ENCODE measurements at places on chromosomes 6 and 20.
A peak's percentile ranks its signal among the peaks of the same experiment; 100 is the strongest.

DNA sequence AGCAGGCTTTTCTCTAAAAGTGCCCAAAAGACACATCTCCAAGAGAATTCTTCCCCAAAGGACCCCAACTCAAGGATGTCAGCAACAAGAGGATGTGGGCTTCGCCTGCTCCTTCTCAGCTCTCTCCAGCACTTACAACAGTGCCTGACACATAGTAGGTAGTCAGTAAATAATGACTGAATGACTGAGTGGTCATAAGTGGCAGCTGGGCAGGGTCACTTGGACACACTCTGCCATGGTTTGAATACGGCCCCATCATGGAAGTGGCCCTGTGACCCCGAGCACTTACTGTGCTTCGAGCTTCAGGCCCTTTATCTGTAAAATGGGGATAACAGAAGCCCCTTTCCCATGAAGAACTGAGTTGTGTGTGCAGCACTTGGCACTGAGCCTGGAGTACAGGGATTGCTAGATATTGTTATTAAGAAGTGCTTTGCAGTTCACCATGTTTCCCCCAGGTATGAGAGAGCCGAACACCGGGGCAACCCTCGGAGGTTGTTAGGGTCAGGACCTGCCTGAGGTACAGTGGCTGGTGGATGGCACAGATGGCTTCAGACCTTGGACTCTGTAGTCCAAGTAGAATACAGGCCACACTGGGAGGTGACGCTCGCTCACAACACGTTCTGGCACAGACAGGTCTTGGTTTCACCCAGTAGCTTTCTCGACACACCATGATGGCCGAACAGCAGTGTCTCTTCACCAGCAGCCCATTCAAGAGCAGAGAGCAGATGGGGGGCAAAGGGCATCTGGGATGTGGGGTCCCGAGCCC lies 56.0 kb downstream of the NOL4L start:
- no peak for DNase-seq

- DNase-seq, result no peak
Observed at GRCh38 chr20:21017528-21018085, 88.6 kb downstream of the LINC00237 start.

DNA sequence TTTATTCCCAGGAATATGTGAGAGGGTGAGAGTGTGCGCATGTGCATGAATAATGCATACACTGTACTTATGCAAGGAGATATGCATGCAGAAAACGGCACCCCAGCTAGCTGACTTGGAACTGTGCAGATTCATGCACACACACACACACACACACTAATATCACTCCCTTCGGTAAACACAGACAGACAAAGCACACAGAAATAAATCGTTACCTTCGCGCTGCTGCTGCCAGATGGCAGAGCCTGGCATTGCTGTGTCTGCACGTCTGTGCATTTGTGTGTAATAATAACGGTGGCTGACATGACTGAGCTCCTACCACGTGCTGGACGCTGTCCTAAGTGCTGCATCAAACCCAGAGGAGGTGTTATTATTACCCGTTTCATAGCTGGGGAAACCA lies 36.8 kb downstream of the PREX1 start:
- no peak for DNase-seq

DNA sequence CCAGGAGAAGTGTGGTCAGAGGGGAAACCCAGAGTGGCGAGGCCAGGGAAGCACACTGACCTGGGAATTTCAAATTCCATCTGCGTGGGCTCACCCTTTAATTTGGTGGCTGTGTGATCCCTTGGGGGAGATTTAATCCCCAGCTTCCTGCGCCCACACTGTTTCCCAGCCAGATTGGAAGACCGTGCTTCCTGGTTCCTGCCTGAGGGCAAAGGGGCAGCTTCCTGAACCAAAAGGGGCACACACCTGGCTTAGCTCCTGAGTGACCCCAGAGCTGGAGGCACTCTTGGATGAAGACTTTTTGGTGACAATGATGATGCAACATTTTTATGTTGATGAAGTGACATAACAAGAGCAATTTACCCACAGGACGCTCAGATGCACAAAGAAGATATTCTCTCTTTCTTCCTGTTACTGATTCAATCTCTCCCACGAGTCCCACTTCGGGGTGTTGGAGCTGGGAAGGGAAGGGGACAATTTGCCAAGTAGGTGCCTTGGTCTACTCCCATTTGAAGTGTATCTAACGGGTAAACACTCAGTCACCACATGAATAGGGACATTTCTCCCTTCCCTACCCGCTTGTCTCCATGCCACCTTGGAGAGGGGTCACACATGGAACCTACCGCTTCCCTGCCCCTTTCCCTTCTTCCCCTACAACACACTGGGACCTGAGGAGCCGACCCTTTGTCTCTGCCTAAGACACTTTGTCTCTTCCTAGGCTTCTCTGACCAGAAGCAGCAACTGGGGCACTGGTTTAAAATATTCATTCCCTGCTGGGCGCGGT lies 28.6 kb upstream of the CDKN1A start:
- DNase-seq, result no peak

DNA sequence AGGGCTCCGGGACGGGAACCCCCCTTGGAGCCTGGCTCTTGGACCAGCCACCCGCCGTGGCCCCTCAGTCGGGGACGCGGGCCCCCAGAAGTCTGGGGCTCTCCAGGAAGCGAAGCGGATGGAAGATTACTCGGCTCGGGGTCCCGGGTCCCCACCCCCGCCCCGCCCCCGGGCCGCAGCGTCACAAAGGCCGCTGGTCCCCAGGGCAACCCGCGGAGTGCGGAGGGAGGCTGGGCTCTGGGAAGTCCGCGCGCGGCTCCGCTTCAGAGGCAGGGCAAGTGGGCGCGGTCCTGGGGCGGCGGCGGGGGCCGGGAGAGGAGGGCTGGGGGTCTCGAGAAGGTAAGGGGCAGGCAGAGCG lies at the start of gene FNDC11:
Gene FNDC11 (plus strand): TSS at position 227 of the 358 bp plus-strand sequence. CDS start 1,505 bp downstream, outside the sequence.
- no peak for DNase-seq

GRCh38 chr6:45002390-45003105 lies 325.6 kb upstream of the RUNX2 start:
- no peak for DNase-seq

GRCh38 chr20:37941332-37941731 lies 38.4 kb downstream of the VSTM2L start:
- DNase-seq, result no peak

DNA sequence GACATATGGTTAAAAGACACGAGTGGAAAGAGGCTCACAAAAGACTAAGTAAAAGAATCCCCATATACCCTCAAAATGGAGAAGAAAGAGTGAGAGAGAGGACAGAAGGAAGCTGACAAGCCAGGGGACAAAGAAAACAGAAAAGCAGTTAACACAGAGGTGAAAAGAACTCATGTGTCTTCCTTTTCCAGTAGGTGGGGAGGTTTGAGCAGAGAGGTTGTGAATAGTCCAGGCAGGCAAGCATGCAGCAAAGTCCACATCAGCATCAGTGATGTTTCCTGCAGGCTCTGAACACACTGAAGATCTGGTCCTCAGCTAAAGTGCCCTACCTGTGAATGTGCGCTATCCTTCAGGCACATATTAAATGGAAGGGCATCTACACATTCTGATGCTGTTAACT lies 196.5 kb upstream of the IRAK1BP1 start:
- DNase-seq, result no peak

DNA sequence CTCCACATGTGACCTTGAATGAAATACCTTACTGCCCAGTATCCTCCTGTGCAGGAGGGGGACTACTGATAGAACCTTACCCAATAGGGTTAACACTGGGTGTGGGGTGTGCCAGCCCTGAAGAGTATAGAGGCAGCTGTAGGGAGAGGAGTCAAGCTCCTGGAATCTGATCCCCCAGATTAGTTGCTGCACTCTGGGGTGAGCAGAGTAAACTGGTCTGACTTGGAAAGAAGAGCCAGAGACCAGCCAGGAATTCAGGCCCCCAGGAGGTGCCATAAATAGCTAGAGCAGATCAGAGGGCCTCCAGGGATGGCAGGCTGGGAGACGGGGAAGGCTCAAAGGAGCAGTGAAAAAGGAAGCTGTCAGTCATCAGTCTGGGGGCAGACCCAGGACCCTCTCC lies 3.5 kb upstream of the APOBEC2 start:
- no peak for DNase-seq

DNA sequence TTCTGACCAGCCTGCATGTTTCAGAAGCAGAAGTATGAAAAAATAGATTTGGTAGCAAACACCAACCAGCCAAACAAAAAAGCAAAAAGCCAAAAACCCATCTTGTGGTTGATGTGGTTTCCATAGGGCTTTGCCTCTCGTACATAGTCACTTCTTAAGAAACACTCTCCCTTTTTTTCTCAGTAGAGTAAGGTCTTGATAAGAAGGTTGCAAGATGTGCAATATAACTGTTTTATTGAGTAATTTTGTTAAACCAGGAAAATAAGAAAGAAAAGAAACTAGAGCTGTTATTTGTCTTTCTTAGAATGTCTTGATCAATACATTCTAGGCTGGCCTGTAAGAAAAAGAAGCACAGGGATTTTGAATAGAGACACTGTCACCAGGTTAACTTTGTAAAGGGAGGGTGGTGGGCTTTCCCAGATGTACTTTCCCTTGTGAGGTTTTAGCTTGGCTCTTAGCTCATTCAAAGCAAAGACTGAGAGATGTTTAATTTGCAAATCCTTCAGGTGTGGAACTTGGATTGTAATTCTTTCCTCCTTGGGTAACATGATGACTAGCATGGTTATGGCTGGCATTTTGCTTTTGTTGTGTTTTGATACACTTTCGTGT lies 49.7 kb downstream of the AKAP12 start:
- DNase-seq, result no peak

- no peak for DNase-seq
Observed at GRCh38 chr6:135909737-135910387, 58.4 kb downstream of the PDE7B start.

GRCh38 chr20:15544742-15545141 lies 1028.5 kb downstream of the KIF16B start:
- no peak for DNase-seq

GRCh38 chr6:152093711-152094110 lies 286.2 kb downstream of the ESR1 start:
- no peak for DNase-seq

- DNase-seq, result no peak
Observed at GRCh38 chr6:108383981-108384380, 89.1 kb downstream of the AFG1L start.

- no peak for DNase-seq
Observed at GRCh38 chr6:5190507-5190906, 70.2 kb downstream of the LYRM4 start.

- DNase-seq, result no peak
Observed at GRCh38 chr6:134607411-134607810, 289.5 kb upstream of the SGK1 start.

GRCh38 chr6:13528232-13528631 lies 40.8 kb upstream of the GFOD1 start:
- no peak for DNase-seq

GRCh38 chr6:14925025-14925698 lies 320.7 kb upstream of the JARID2 start:
- DNase-seq, result no peak

- DNase-seq, result no peak
Observed at GRCh38 chr6:100186552-100186951, 192.5 kb upstream of the MCHR2 start.

DNA sequence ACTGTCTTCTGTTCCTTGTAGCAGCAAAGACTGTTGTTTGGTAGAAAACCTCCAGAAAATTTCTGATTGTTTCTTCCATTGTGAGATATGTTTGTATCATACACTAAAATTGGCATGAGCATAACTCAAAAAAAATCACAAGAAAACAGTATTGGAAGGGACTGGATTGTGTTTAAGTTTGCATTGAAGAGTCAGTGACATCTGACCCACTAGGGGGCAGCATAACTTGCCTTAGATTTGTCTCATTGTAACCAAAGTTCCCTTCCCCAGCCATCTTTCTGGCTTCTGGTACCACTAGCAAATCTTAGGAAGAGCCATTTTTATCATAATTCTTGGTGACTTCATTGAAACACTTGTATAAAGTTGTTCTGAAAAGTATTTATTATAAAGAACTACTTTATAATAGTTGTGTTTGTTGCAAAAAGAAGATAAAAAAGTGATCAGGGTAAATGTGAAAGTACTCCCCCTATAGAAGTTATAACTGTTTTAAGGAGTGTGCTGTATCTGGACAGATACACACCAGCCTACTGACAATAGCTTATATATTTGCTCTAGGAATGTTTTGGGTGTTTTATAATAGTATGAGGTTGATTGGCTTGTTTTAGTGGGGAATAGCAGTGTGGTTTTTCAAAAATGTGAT lies 7.7 kb downstream of the CSTF1 start:
- no peak for DNase-seq

DNA sequence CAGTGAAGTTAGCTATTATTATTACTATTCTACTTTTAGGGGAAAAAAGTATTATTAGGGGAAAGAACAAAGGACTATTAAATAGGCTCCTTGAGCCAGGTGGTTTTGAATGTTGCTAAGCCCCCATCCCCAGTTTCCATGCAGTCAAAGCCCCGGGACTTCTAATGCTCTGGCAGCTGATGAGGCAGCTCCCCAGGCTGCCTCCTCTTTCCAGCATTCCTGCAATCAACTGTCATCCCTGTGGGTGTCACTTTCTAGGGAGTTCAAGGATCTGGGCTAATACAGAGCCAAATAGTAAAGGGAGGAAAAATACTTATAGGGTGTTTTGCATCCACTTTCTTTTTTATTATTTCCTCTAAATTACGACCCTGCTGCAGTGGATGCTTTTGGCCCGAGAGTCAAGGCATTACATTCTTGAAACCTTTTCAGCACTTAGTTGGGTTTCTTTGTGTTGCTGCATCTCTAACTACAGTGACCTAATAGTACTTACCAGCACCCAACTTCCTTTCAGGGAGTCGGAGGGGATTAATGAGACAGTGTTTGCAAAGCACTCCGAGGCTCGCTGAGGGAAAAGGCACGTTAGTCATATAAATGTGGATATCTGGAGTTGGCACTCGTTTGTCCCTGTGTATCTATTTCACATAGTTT lies 303.9 kb upstream of the MAP3K7 start:
- no peak for DNase-seq

- DNase-seq, result no peak
Observed at GRCh38 chr6:157944983-157945931, 36.4 kb upstream of the SYNJ2 start.

- DNase-seq, result no peak
Observed at GRCh38 chr6:46296586-46296985, 125.8 kb upstream of the ENPP5 start.

- no peak for DNase-seq
Observed at GRCh38 chr6:81838031-81838430, 85.5 kb upstream of the TENT5A start.

- peak; percentile 36 for DNase-seq
Observed at GRCh38 chr6:130632277-130632676, 194.9 kb upstream of the SMLR1 start.

- DNase-seq, result peak; percentile 82
Observed at GRCh38 chr20:38260378-38261053, at the start of gene KIAA1755. Gene KIAA1755 (minus strand): TSS chr20:38260735. CDS start chr20:38260500, 235 bp downstream.

DNA sequence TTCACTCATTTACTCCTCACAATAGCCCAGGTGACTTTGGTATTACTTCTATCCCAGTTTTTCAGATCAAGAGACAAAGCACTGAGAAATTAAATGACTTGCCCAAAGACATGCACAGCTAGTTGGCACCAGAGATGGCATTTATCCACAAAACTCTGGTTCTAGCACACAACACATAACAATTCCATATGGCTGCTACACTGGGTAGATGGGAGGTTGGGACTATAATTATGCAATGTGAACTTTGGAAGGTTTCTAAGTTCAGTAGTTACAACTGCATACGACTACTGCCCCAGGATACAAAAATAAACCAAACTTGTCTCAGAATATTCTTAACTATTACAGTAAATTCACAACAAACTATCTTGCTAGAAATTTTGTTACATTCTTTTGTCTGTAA lies 54.2 kb upstream of the MLIP start:
- DNase-seq, result no peak

Data from aorta (tissue), 5 donors.